ENCODE measurements at places on chromosomes 3 and 15.

- DNase-seq = no peak
Measured at GRCh38 chr3:169144731-169145130, 518.8 kb downstream of the MECOM start.

DNA sequence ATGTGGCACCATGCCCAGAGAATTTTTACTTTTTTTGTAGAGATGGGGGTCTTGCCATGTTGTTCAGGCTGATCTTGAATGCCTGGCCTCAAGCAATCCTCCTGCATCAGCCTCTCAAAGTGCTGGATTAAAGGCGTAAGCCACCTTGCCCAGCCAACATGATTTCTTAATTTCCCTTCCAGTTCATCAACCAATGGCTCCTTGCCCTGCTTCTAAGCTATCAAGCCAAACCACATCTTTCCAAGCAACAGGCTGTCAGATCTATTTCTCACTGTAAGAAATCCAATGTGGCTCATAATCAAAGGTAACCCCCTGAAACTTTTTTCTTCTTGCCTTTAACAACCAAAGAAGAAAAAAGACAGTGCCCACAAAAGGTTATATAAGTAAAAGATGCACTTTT lies 204.2 kb upstream of the ICE2 start:
- DNase-seq = no peak

DNA sequence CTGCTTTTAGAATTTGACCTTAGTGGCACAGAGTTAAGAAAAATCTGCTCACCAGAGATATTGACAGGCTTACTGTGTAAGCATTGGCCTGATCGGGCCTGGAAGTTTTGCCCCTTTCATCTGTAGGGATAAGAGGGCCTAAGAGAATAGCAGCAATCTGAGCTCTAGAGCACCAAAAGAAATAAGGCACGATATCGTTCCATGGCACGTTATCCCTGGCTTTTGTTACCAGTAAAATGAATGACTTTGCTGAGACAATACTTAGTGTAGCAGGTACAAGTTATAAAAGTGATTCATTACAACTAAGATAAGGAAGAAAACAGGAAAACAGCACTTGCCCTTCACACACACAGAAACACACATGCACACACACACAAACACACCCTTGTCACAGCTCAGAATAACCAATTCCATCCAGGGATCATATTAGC lies 5.0 kb downstream of the THBS1 start:
- no peak for DNase-seq

GRCh38 chr3:16883723-16884083 lies 1.1 kb upstream of the PLCL2 start:
- no peak for DNase-seq

GRCh38 chr3:187878772-187879518 lies 133.7 kb upstream of the BCL6 start:
- DNase-seq = no peak

DNA sequence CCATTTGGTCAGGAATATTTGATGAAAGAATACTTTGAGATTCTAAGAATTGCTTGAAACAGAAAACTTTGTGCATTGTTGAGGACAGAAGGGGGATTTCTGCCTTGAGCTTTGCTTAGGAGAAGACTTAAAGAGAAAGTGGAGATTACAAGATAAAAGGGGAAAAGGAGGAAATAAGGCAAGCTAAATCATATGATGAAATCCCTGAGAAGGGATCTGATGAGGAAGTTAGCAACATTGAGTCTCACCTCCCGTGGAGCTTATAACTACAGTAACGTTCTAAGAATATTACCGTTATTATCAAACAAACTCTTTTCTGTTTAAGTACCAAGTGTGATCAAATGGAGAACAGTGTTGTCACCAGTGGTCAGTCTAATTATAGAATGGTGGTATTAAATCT lies 414.7 kb upstream of the NAALADL2 start:
- no peak for DNase-seq

DNA sequence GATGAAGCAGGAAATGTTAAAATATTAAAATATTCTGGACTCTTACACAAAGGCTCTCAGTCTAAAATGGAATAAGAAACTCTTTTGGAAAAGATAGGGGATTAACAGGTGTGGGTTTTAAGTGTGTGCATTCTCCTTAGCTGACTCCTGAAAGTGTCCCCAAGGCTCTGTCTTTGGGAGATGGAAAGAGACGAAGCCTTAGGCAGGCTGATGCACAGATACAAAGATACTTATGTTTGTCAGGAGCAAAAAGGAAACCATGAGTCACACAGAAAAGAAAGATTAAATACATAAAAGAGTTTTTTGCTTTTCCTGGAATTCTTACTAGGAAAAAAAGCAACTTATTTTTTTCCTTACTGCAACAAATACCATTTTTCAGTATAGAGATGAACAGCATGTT lies 23.8 kb upstream of the ABI3BP start:
- DNase-seq = no peak

DNA sequence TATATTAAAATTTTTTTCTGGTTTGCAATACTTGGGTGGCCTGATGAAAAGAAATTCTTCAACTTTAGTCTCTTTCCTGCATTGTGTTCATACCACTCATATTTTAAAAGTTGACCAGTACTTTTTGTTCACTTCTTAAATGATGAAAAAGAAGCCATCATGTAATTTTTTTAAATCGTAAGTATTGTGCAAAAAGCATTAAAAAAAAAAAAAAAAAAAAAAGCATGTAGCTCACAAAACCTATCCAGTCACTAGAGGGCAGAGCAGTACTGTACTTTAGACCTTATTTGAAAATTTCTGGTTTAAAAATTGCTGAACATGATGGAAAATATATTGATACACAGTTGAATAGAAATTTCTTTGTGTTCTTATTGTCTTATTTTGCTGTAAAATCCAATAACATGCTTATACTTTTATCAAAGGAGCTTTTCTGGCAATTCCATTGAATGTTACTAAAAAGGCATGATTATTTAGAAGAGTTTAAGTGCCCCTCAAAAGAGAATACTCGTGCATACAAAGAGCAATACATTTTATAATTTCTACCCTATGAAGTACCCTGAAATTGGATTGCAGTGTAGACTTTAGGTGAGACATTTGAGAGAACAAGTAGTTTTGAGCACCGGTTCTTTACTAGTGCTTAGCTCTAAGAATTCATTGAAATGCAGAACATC lies 137.7 kb downstream of the BBX start:
- peak; percentile 34 for DNase-seq

DNA sequence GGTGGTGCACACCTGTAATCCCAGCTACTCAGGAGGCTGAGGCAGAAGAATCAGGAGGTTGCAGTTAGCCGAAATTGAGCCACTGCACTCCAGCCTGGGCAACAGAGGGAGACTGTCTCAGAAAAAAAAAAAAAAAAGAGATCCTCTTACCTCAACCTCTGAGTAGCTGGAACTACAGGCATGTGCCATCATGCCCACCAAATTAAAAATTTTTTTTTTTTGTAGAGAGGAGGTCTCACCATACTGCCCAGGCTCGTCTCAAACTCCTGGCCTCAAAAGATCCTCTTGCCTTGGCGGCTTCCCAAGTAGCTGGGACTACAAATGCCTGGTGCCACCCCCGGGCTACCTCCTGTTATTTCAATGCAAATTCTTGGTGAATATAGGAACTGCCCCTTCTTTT lies 1.5 kb downstream of the UMPS start:
- DNase-seq = no peak

DNA sequence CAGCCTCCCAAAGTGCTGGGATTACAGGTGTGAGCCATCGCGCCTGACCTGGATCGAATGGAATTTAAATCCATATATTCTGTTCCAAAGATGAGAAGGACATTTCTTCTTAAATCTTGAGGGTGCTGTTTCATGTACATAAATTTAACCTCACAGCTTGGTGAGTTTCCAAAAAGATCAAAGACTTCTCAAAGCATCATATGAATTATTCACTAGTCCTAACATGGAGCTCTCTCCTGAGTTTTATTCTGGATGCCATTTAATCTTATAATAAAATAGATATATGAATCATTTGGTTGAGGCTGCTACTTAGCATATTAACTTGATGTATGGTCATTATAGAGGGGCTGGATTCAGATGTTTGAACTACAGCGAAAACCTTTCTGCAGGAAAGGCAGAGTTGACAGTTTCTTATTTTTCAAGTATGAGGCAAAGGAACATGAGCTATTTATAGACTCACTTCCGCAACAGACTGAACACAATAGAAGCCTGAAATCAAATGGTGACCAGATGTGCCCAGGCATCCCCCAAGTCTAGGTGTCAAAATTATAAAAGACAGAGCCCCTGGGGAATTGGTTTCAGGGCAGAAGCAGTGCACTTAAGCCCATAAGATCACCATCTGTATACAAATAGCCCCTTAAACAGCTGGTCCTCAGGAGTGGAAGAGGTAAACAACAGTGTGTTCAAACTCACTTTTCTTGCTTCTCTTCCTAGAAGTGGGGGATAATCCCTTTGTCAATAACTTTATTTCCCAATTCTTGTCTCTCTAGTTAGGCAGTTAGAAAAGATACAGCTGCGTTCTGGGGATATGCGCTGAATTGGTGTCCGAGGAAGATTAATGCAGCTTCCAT lies 29.7 kb downstream of the STARD9 start:
- no peak for DNase-seq

DNA sequence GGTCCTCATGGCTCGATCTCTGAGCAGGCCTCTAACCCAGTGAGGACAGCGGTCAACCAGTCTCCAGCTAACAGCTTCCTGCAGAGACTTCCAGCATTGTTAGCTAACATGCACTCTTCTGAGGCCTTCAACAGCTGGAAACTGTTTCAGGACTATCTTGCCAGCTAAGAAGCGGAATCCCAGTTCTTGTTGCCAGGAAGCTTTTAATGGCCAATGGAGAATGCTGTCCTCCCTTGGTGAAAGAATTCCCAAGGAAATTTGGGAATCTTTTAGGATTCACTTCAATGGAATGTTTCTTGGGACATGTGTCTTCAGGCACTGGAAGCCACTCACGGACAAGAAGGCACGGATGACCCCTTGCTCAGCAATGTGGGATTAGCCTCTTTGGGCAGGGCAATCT lies 91.7 kb downstream of the CEMIP start:
- DNase-seq = no peak
